ENCODE measurements at places on chromosomes 5 and 9.
A peak's percentile ranks its signal among the peaks of the same experiment; 100 is the strongest.

GRCh38 chr5:59421986-59422941 is 471.3 kb downstream of the PDE4D start:
- DNase-seq, result no peak

DNA sequence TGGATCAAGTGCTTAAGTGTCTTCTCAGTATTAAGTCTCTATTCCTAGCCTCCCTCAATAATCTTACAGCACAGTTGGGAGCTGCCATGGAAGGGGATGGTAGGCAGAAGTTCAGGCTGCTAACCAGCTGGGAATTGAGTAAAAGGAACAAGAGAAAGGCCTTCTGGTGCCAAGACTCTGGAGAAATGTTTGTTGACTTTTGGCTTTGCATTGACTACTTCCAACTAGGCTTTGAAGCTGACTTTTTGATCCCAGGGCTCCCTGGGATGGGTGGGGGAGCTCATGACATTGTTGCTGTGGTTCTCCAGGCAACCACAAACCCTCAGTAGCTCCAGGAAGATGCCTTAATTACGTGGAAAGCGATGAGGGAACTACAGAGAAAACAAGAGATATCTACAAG is 85.2 kb upstream of the HTR4 start:
- peak; percentile 25 for DNase-seq

DNA sequence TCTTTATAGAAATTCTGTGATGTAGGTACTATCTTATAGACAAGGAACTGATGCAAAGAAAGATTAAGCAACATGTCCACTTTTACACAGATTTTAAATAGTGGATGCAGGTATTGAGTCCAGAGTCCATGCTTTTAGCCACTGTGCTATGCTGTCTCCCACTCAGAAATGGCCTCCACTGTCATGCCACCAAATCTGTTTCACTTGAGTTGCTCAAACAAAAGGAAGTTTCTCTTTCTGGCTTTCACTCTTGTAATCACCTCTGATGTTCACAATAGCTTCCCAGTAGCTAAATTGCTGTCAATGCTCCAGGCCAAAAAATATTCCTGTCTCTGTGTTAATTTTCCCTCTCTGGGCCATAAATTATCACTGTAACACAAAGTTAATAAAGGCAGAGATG is 77.0 kb upstream of the RASA1 start:
- no peak for DNase-seq

DNA sequence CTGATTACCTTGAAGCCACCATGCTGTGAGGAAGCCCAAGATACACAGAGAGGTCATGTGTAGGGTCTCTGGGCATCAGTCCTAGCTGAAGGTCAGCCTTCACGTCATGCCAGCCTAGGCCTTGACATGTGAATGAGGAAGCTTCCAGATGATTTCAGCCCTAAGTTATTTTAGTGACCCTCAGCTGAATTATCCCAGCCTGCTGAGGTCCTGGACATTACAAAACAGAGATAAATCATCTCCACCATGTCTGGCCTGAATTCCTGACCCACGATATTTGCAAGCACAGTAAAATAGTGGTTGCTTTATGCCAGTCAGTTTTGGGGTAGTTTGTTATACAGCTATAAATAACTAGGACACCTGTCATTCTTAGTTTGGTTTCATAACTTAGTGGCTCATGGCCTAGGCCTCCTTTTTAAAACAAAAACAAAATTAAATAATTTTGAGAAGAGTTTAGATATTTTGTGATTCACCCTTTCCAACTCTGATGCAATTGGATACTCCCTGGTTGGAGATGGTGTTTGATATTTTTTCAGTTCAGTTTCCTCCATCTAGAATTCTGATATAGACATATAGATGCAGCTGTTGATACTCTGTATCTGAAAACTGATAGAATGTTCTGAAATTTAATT is 571.3 kb upstream of the CLINT1 start:
- no peak for DNase-seq

GRCh38 chr5:67206929-67207328 is 10.3 kb upstream of the CD180 start:
- no peak for DNase-seq

DNA sequence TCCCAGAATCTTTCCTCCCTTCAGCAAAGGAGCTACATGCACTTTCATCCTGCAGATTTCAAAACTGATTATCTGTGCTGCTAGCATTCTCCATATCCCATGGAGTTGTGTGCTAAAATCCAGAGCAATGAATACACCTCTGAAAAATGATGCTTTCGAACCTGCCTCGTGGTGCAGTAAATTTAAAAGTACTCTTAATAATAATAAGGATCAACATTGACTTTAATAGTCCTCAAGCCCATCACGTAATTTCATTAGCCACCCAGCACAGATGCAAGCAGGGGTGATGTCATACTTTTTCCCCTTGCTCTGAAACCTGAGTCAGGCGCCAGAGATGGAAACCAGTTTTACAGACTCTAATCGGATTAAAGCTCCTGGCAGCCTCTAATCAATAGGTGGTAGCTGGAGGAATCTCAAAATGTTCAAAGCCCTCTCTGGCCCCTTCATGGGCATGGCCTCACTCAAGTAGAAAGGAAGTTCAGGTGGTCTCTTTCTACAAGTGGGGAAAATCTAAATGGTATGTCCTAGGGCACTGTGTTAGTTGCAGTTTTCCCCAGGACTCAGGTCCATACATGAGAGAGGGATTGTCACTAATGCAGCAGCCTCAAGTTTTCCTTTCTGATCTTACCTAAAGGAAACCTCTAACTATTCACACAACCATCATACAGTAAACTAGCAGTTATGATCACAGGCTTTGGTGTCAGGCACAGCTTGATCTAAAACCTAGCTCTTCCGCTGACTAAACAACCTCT is 221.6 kb upstream of the SLC30A5 start:
- peak; percentile 8 for DNase-seq

DNA sequence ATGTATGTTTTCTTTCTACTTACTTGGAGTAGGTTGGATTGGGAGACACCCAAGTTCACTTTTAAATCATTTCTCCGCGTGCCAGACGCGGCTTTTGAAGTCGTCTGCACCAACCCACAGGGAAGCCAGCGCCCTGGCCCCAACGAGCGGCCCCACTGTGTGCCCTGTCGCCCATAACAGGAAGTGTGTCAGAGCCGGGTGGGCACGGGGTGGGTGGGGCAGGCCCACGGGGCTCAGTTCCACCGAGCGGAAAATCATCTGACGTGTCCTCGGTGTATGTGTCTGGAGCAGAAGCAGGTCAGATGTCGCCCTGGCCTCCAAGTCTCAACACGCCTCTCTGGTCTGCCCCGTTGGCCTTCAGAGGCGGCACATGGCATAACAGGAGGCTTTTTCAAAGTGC is 22.7 kb upstream of the SMIM23 start:
- no peak for DNase-seq

- DNase-seq, result peak; percentile 38
Observed at GRCh38 chr9:126989847-126990842, 75.6 kb downstream of the RALGPS1 start.

- DNase-seq, result no peak
Observed at GRCh38 chr9:124480621-124480981, 26.6 kb downstream of the NR5A1 start.

- DNase-seq, result peak; percentile 87
Observed at GRCh38 chr9:8457816-8458215, 658.2 kb upstream of the DMAC1 start.

DNA sequence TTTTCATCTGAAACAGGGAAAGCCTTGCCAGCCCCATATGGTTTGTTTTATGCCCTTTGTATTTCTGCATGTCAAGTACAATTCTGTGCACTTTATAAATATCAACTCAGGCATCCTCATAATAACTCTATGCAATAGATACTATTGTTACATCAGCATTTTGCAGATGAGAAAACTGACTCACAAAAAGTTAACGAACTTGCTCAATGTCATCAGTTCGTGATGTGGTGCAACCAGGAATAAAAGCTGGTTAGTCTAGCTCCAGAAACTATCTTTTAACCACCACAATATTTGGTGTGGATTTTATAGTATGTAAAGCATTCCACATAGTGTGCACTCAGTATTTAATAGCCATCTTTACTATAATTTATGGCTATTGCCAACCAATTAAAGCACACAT is 134.9 kb downstream of the MRPS30 start:
- no peak for DNase-seq

DNA sequence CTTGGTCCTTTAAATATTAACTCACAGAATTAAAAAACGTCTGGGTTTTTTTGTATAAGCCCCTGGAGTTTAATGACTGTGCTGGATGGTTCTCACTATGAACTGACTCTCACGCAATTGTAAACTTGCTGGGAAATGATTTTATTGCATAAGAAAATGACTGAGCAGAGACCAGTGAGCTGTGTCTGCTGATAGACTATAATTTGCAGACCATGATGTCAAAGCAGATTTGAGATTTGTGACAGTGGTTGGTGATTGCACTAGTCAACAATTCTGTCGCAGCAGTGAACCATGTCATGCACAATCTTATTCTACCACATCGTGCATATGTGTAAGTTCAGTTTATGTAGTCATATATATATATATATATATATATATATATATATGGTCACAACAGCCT is 85.7 kb upstream of the C9orf72 start:
- no peak for DNase-seq

- DNase-seq, result peak; percentile 68
Observed at GRCh38 chr5:16539169-16539666, 73.6 kb upstream of the ZNF622 start.

GRCh38 chr9:2017331-2018161 is 2.4 kb downstream of the SMARCA2 start:
- peak; percentile 77 for DNase-seq

DNA sequence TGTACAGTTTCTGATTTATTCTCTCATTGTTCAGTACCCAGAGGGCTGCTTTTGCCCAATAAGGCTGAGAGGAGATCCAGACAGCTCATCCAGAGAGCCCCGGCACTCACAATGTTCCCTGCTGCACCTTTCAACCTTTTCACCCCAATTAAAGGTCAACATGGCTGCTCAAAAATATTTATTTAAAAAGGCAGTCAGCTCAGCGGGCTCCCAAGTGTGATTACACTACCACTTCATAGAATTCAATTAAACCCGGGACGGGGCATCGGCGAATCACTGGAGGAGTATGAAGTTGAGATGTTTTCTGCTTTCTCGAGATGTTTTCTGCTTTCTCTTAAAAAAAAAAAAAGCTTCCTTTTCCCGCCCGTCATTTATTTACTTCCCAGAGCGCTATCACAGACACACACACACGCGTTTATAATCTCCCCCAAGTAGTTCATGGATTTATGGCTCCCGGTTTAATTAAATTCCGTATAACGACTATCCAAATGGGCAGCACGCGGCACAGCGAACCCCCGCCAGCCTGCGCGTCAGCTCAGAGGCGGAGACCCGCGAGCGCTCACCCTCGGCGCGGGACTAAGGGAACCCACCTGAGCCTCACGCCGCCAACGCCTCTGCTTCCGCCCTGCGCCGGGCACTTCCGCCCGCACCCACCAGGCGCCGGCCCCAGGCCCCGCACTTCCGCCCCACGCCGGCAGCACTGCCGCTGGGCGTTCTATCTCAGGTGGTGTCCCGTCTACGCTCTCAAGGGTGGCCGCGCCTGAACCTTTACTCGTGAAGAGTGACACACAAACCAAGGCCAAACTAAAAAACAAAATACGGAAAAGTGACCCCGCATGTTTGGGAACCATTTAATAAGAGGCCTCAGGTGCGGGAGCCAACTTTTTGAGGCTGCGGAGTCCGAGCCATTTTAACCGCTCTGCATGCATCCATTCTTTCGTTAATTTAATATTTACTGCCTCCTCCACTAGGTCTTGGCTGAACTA is at the start of gene C5orf63:
Gene C5orf63 (minus strand): TSS at position 642 of the 986 bp plus-strand sequence. CDS start 14,507 bp downstream, outside the sequence.
- no peak for DNase-seq

DNA sequence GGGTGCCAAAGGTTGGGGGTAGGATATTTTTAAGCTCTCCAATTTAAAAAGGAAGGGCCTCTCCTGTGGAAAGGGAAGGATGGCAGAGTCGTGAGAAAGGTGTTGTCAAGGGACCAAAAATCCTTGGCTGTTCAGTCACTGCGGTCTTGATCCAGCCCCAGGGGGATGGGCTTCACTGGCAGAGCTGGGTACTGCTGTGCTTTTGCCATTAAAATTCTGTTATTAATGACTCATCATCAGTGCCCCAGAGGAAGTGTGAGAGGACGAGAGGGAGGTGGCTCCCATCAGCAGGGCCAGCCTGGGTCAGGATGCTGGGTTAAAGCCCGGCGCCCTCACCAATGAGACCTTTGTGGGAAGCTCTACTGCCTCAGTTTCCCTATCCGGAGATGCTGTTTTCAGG is 16.7 kb downstream of the PCDH12 start:
- no peak for DNase-seq

DNA sequence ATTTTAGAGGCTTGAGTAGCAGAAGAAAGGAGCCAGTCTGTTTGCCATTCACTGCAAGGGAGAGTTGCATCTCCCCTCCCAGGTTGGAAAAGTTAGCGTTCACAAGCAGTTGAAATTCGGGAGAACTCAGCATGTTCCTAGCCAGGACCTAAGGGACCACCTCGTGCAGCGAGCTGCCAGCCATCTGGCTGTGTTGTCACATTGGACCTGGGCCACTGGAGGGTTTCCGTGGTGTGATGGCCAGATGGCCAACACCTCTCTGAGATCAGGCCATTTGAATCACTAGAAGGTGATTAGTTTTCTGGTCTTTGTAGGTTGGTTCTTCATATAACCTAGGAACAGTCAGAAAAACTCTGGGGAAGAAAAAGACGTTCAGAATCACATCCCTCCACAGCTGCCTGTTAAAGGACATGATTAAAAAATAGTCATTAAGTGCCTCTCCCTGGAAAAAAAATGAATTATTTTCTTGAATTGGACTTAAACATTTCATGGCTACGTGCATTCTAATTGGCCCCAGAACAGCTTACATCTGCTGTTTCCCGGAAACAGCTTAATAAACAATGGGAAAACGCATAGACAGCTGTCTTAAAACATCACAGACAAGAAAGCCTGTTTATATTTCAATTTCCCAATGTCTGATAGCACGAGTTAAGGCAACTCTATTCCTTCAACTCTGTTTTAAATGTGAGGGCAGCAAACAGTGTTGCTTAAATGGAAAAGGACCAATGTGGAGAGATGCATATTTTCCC is 303.9 kb downstream of the TENT4A start:
- DNase-seq, result no peak
